ENCODE measurements at places on chromosomes 6 and 20. TPM values are rescaled to one million over a fixed set of nuclear protein-coding genes. Genes with fewer than 3 reads are reported as not detected.

The CTAGE9 gene
- total RNA-seq = not detected

The LPA gene
- 0.02 TPM for total RNA-seq

The CCR6 gene
- 0.07 TPM for total RNA-seq

The BLOC1S5 gene
- 5.7 TPM for total RNA-seq

The BACH2 gene
- 0.70 TPM for total RNA-seq

The FKBP1C gene
- 2.3 TPM for total RNA-seq

The FILIP1 gene
- total RNA-seq = 0.32 TPM

The ADGRB3 gene
- not detected for total RNA-seq

The PTGIS gene
- 0.09 TPM for total RNA-seq

The TUBB1 gene
- total RNA-seq = 0.02 TPM

The KCNK5 gene
- total RNA-seq = 1.2 TPM

The SFTA2 gene
- total RNA-seq = not detected

The DEFB112 gene
- total RNA-seq = not detected

The SLC17A1 gene
- total RNA-seq = not detected

The HLA-DQA1 gene
- not detected for total RNA-seq

The BTN1A1 gene
- total RNA-seq = 0.03 TPM

The MRAP2 gene
- 1.8 TPM for total RNA-seq

The XKR7 gene
- not detected for total RNA-seq

The COL21A1 gene
- total RNA-seq = 0.76 TPM

The BPIFB4 gene
- not detected for total RNA-seq

The PTCRA gene
- not detected for total RNA-seq

The RIPOR3 gene
- 0.02 TPM for total RNA-seq

The CD2AP gene
- 16.5 TPM for total RNA-seq
